K562 (cell line): ENCODE measurements at places on chromosomes 5 and 9. TPM values are rescaled to one million over a fixed set of nuclear protein-coding genes. Genes with fewer than 3 reads are reported as not detected.

- H3K27me3 ChIP-seq = no peaks in the 10 kb centered on the region
- H3K4me3 ChIP-seq = no peak overlapping the region
Measured at GRCh38 chr5:156254196-156254595, 72.8 kb upstream of the SGCD start.

DNA sequence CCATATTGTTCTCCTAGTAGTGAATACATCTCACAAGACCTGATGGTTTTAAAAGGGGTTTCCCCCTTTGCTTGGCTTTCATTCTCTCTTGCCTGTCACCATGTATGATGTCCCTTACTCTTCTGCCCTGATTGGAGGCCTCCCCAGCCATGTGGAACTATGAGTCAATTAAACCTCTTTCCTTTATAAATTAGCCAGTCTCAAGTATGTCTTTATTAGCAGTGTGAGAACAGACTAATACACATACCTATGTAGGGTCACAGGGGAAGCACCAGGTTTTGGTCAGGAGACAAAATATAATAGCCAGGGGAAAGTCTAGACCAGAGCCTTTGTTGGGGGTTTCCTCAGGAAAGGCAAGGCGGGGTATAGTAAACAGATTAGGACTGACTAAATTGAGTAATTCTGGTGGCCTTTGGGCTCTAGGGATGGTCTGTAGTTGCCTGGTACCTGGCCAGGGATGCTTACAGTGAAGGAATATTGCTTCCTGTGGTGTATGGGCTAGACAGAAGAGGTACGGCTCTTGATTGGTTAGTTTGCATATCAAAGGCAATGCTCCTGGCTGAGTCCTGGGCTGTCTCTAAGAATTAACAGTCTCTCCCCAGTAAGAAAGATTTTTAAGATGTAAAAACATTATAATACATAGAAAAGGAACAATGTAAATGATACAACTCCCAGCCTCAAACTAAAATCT lies 254.5 kb downstream of the ELAVL2 start:
- H3K4me1 ChIP-seq = no peaks in the 10 kb centered on the region
- H3K4me3 ChIP-seq = no peak overlapping the region
- H3K27ac ChIP-seq = no peak overlapping the region
- DNase-seq = no peak
- H3K27me3 ChIP-seq = no peaks in the 10 kb centered on the region

GRCh38 chr5:167814828-167815227 lies 476.6 kb upstream of the WWC1 start:
- no peaks in the 10 kb centered on the region for H3K36me3 ChIP-seq
- no peak overlapping the region for H3K27ac ChIP-seq

CARTPT gene
- not detected in 2 replicates for polyA plus RNA-seq

DNA sequence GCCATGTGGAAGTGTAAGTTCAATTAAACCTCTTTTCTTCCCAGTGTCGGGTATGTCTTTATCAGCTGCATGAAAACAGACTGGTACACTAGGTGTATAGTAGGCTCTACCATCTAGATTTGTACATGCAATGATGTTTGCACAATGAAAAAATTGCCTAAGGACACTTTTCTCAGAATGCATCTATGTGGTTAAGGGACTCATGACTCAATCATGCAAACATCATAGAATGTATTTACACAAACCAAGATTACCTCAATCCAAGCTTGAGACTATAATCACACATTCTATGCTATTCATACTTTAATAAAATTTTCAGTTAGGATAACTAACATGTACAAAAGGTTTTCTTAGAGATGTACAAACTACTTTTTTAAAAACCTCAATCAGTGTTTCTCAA lies 1164.5 kb downstream of the CDH12 start:
- H3K36me3 ChIP-seq = no peaks in the 10 kb centered on the region
- no peaks in the 10 kb centered on the region for H3K27me3 ChIP-seq
- H3K27ac ChIP-seq = no peak overlapping the region
- H3K4me3 ChIP-seq = no peak overlapping the region
- DNase-seq = no peak

RPS23 gene
- polyA plus RNA-seq = 7,344 and 10,689 TPM in 2 replicates

DNA sequence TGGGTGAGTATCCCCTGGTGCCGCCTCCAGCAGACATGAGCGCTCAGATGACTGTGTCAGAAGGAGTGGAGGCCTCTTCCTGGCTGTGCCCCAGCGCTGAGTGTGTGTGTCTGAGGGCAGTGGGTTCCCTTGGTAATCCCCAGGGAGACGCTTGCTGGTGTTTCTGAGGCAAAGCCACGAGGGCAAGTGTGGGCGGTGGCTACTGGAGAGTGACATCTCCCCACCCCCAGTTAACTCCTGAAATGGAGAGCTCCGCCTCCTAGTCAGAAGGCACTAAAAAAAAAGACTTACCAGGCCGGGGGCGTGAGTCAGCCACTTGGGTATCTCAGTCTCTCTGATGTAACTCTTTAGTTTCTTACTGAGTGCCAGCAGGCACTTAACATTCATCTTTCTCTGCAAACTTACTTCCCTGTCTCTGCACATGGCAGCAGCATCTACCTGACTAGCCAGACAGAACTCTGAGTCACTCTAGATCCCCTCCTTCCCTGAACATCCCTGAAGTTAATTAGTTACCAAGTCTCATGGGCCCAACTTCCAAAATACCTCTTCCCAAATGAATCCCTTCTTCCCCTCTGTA lies 19.3 kb downstream of the ORM2 start:
- peaks cover 14% of the 10 kb centered on the region for H3K4me1 ChIP-seq
- no peaks in the 10 kb centered on the region for H3K27me3 ChIP-seq
- no peak overlapping the region for H3K4me3 ChIP-seq
- H3K27ac ChIP-seq = peak overlapping the region; percentile 33; the same call in 2 of the 3 replicates

HCN1 gene
- polyA plus RNA-seq = not detected in 2 replicates

DNA sequence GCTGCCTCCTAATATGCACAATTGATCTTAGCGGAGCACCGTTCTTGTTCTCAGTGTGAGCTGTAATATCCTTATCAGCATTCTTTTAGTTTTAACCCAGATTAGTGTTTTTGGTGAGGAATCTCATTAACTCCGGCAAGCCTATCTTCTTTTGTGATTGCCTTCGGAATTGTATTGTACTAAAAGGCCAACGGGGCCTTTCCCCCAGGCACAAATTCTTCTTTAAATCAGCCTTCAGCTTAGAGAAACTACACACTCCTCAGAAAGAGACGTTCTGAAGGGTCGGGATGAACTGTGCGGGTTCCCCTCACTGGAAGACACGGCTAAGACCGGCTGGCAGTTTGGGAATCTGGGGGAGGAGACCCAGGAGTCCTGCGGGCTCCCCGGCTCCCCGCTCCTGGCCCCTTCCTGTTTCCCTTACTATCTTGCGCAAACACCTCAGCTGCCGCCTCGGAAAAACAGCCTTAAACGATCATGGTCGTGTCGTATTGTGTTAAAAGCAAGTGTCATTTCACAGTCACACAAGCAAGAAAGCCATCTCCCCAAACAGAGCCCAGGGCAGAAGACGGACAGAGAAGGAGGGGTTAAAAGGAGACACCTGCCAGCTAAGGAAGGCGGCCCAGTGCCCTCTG lies 353.1 kb upstream of the IRX2 start:
- no peaks in the 10 kb centered on the region for H3K4me1 ChIP-seq
- no peak for DNase-seq
- no peak overlapping the region for H3K27ac ChIP-seq

GRCh38 chr9:72332351-72332750 lies 32.7 kb downstream of the ZFAND5 start:
- no peak overlapping the region for H3K4me3 ChIP-seq
- no peak overlapping the region for H3K27ac ChIP-seq
- no peaks in the 10 kb centered on the region; the same call in 1 of the 2 replicates for H3K4me1 ChIP-seq
- no peak for DNase-seq
- no peaks in the 10 kb centered on the region for H3K36me3 ChIP-seq

GRCh38 chr5:140550147-140551079 lies 3.0 kb downstream of the EIF4EBP3 start:
- peaks cover 42% of the 10 kb centered on the region for H3K4me1 ChIP-seq
- H3K27me3 ChIP-seq = no peaks in the 10 kb centered on the region
- H3K27ac ChIP-seq = peak overlapping the region; percentile 61; the same call in 1 of the 3 replicates
- no peak overlapping the region for H3K4me3 ChIP-seq

DNA sequence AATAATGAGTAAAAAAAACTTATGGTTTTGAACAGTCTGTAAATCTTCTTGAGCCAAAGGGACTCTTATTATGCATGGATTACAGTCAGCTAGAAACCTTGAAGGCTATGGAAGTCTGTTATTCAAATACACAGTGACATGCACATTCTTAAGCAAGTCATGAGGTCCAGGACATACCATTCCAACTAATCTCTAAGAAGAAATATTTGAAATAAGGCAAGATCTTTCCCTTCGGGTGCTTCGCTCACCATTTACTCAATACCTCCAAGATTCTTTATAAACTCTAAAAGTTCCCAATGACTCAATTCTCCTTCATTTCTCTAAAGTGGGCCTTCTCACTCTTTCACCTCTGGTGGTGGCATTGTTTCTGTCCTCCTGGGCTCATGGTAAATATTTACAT lies 811.0 kb downstream of the NR2F1-AS1 start:
- H3K27me3 ChIP-seq = no peaks in the 10 kb centered on the region
- H3K4me3 ChIP-seq = no peak overlapping the region
- no peaks in the 10 kb centered on the region for H3K36me3 ChIP-seq

- no peak overlapping the region for H3K4me3 ChIP-seq
- no peak for DNase-seq
- H3K36me3 ChIP-seq = no peaks in the 10 kb centered on the region
- no peaks in the 10 kb centered on the region for H3K27me3 ChIP-seq
- H3K27ac ChIP-seq = no peak overlapping the region
Measured at GRCh38 chr5:146188358-146188757, 5.9 kb upstream of the LARS1 start.

SHOC1 gene
- polyA plus RNA-seq = not detected in 2 replicates

DNA sequence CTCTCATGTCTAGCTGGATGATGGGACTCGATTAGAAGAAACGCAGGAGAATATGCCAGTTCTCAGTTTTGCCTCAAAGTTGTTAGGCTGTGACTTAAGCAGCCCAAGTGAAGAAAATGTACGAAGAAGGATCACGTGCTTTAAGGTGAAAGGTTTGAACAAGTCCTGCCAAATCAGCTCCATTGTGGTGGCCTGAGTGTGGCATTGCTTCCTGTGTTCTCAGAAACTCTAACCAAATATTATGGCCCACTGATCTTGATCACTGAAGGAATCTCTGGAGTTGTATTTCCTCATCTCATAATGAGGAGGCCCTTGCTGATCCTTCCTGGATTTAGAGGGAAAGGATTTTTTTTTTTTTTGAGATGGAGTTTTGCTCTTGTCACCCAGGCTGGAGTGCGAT lies 44.0 kb downstream of the OTULIN start:
- no peak overlapping the region for H3K27ac ChIP-seq
- peaks cover 79% of the 10 kb centered on the region for H3K36me3 ChIP-seq
- H3K4me1 ChIP-seq = peaks cover 1% of the 10 kb centered on the region; the same call in 1 of the 2 replicates
- H3K4me3 ChIP-seq = no peak overlapping the region
- H3K27me3 ChIP-seq = no peaks in the 10 kb centered on the region

IFNA2 gene
- polyA plus RNA-seq = not detected in 2 replicates

- H3K27me3 ChIP-seq = peaks cover 7% of the 10 kb centered on the region
- H3K4me1 ChIP-seq = peaks cover 7% of the 10 kb centered on the region
- H3K4me3 ChIP-seq = no peak overlapping the region
- no peak overlapping the region for H3K27ac ChIP-seq
- DNase-seq = no peak
Measured at GRCh38 chr9:113558632-113559502, 95.3 kb downstream of the RGS3 start.

BAAT gene
- polyA plus RNA-seq = 0.28 and 0.88 TPM in 2 replicates

FGF10 gene
- polyA plus RNA-seq = not detected in 2 replicates

PRDM9 gene
- 0.49 and 1.2 TPM in 2 replicates for polyA plus RNA-seq

GRCh38 chr5:179730852-179731251 lies 1.8 kb upstream of the MAML1 start:
- no peak for DNase-seq
- H3K4me3 ChIP-seq = no peak overlapping the region
- peaks cover 64% of the 10 kb centered on the region for H3K36me3 ChIP-seq

LCN1 gene
- not detected in 2 replicates for polyA plus RNA-seq

GRCh38 chr5:138654281-138654867 lies 79.2 kb upstream of the HSPA9 start:
- no peak overlapping the region for H3K27ac ChIP-seq
- peaks cover 34% of the 10 kb centered on the region for H3K27me3 ChIP-seq
- no peaks in the 10 kb centered on the region for H3K4me1 ChIP-seq
- no peak for DNase-seq

DNA sequence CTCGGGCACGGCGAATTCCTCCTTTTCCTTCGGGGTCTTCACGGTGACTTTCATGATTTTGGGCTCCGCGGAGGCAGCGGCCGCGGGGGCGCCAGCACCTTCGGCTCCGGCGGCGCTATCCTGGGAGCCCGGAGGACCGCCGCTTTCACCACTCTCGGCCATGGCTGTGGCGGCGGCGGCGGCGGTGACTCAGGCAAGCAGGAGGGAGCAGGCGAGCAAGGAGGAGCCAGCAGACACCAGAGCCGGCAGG lies 315 bp downstream of the UBQLN1 start:
- peaks cover 4% of the 10 kb centered on the region for H3K4me1 ChIP-seq
- no peak for DNase-seq
- H3K27me3 ChIP-seq = no peaks in the 10 kb centered on the region
- H3K36me3 ChIP-seq = peaks cover 4% of the 10 kb centered on the region; the same call in 1 of the 3 replicates

CNTFR gene
- not detected in 2 replicates for polyA plus RNA-seq

- H3K27me3 ChIP-seq = no peaks in the 10 kb centered on the region
- H3K4me1 ChIP-seq = no peaks in the 10 kb centered on the region
- H3K27ac ChIP-seq = no peak overlapping the region
Measured at GRCh38 chr5:4294878-4295277, 699.2 kb downstream of the IRX1 start.

- peaks cover 39% of the 10 kb centered on the region for H3K27me3 ChIP-seq
- no peaks in the 10 kb centered on the region; the same call in 1 of the 2 replicates for H3K4me1 ChIP-seq
- DNase-seq = peak; percentile 43
- no peak within 1 kb of the TSS for H3K27ac ChIP-seq
- no peak within 1 kb of the TSS for H3K4me3 ChIP-seq
- H3K36me3 ChIP-seq = no peaks in the 10 kb centered on the region
Measured at GRCh38 chr9:1050125-1050895, at the start of gene DMRT2. DMRT2 (plus strand) TSS chr9:1050357; CDS start chr9:1051614, 1,257 bp downstream.
